Heart left ventricle (tissue), 16 donors: ENCODE measurements at places on chromosomes 1 and 21. TPM values are rescaled to one million over a fixed set of nuclear protein-coding genes. Genes with fewer than 3 reads are reported as not detected.

- peak; percentile 63 for DNase-seq
Observed at GRCh38 chr1:31663622-31664452, 19.2 kb upstream of the PEF1 start.

- no peak for DNase-seq
Observed at GRCh38 chr21:29174607-29175013, 44.2 kb downstream of the MAP3K7CL start.

- DNase-seq: no peak
Observed at GRCh38 chr1:81071072-81071858, 729.5 kb upstream of the ADGRL2 start.

GRCh38 chr1:11026052-11026451 lies 13.6 kb downstream of the TARDBP start:
- no peak for DNase-seq

- no peak for DNase-seq
Observed at GRCh38 chr1:33719326-33719725, 144.6 kb upstream of the HMGB4 start.

- no peak for DNase-seq
Observed at GRCh38 chr1:151596166-151596953, 15.5 kb upstream of the SNX27 start.

DNA sequence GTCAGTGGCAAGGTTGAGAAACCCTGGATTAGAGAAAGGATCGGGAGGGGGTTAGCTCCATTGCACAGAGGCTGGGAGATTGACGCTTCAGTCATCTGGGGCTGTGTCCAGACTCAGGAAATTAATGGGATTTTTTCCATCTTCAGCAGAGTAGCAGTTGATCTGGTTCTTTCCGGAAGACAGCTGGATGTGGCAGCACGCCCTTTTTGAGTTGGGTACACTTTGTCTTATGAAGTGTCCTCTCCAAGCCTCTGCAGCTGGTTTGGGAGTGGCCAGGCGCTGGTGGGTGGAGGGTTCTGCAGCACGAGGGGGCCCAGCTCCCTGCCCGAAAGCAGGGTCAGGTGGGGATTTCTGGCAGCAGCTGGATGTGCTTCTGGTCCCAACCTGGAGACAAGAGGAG lies 95.1 kb downstream of the TAS1R2 start:
- no peak for DNase-seq

DNA sequence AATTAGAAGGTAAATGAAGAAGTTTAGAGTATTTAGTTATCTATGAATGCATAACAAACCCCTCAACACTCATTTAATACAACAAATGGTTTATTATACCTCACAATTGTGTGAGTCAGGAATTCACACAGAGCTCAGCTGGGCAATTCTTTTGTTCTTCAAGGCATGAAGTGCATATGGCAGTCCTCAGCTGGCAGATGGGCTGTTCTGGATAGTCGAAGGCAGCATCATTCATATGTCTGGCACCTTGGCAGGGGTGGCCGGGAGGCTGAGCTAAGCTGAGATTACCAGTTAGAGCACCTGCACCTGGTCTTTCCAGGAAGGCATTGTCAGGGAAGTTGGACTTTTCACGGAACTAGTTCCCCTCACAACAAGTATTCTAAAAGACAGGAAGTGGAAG lies 286.2 kb upstream of the DUSP10 start:
- DNase-seq: no peak

- no peak for DNase-seq
Observed at GRCh38 chr1:214476229-214476985, 75.0 kb downstream of the PTPN14 start.

DNA sequence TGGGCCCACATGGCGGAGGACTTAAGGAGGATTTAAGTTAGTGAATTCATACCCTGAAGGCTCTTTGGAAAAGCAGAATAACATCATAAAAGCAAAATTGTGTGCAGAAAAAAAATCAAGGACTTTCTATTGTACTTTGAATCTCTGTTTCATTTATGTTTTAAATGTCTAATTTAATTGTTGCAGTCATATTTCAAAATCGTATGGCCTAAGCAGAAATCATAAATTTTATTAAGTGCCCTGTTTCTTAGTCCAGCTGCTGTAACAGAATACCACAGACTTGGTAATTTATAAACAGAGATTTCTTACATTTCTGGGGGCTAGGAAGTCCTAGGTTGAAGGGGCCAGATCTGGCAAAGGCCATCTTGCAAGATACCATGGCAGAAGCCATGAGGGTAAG lies 555.6 kb downstream of the LTN1 start:
- no peak for DNase-seq

GRCh38 chr1:224082146-224082545 lies 31.8 kb upstream of the FBXO28 start:
- DNase-seq: no peak

GRCh38 chr1:153352523-153352922 lies 3.9 kb upstream of the PGLYRP4 start:
- DNase-seq: peak; percentile 56

DNA sequence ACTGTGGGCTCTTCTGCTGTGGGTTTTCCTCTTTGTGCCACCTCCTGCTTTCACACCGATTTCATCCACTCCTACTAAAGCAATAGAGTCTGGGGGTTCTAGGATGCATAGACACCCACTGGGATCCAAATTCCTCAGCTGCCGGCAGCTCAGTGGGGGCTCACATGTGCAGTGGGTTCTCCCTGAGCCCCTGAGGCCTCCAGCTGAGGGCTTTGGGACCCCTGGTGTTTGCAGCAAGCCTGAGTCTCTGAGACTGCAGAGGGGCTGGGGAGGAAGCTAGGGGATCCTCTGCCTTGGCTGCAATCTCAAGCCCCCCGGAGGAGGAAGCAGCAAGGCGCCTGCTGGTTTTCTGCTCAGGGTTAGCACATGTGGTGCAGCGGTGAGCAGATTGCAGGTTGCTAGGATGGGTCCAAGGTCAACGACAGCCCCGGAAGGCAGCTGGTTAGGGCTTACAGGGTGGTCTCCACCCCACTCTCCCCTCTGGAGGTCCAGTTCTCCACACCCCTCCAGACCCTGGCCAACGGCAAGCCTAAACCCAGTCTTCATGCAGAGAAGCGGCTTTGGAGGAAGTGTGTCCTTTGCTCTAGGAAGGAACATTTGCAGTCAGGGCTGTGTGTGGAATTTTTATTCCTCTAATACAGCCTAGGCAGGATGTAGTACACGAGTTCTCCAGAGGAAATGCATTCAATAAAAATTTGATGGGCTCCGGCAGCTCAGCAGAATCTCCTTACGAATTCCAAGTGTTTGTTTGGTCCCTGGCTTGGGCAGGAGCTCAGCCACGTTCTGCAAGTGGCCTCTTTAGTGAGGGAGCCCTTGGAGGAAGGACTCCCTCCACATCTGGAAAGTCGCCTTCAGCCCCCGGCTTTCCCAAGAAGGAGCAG lies 269.1 kb upstream of the VAMP3 start:
- no peak for DNase-seq

GRCh38 chr1:203797948-203798655 lies 2.7 kb downstream of the ZBED6 start:
- no peak for DNase-seq

GRCh38 chr1:114234408-114235124 lies 80.9 kb upstream of the SYT6 start:
- DNase-seq: no peak

GRCh38 chr21:33734291-33734690 lies 92.0 kb downstream of the ITSN1 start:
- DNase-seq: no peak

GRCh38 chr1:232519186-232519585 lies 110.7 kb downstream of the SIPA1L2 start:
- DNase-seq: peak; percentile 66

- no peak for DNase-seq
Observed at GRCh38 chr1:222889440-222889839, 74.6 kb downstream of the DISP1 start.

DNA sequence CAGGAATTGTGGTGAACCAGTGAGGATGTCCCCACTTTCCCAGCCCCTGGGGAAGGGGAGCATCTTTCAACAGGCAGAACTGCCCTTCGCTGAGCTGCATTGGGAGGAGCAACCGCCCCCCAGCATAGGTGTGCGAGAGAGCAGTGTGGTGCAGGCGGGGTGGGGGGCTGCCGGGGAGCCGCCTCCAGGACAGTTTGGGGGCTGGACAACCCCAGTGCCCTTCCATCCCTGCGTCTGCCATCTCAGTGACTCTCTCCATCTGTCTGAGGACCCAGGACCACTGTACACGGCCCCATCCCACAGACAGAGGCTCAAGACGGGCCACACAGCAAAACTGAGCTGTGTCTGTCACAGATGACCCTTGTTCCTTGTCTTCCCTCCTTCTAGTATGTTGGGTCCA lies 14.2 kb downstream of the PODN start:
- no peak for DNase-seq

The MTARC1 gene
- 11.2 TPM for polyA plus RNA-seq

The OPTC gene
- polyA plus RNA-seq: not detected

The TPTE gene
- polyA plus RNA-seq: not detected

The C1orf167 gene
- 4.1 TPM for polyA plus RNA-seq

The FBXO2 gene
- polyA plus RNA-seq: 4.6 TPM

The KHDRBS1 gene
- polyA plus RNA-seq: 58.6 TPM

The CITED4 gene
- polyA plus RNA-seq: 19.1 TPM

The IRF6 gene
- 22.0 TPM for polyA plus RNA-seq
